ENCODE measurements at places on chromosomes 5 and 9.

DNA sequence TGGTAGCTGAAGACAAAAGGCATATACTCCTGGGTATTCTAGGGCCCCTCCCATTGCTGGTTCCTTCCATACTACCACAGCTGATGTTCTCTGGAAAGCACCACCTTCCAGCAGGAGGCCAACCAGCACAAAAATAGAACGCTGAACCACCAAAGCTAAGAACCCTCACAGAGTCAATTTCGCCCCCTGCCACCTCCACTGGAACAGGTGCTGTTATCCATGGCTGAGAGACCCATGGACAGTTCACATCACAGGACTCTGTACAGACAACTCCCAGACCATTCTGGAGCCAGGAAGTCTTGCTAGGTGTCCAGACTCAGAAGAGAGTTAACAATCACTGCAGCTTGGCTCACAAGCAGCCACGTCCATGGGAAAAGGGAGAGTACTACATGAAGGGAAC, 1851.5 kb upstream of the NUDT12 start:
- no peak for DNase-seq

GRCh38 chr9:120625222-120625621, 45.3 kb upstream of the CDK5RAP2 start:
- no peak for DNase-seq

DNA sequence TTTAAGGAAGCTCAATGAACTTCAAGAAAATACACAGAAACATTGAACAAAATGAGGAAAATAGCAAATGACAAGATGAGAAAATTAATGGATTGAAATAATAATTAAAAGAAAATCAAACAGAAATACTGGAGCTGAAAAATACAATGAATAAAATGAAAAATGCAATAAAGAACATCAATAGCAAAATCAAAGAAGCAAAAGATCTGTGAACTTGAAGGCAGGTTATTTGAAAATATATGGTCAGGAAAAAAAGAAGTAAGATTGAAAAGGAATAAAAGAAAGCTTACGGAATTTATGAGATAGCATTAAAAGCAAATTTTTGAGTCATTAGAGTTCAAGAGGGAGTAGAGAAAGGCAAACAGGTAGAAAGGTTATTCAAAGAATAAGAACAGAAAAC, 42.4 kb downstream of the CERT1 start:
- no peak for DNase-seq

- no peak for DNase-seq
These were observed 15.9 kb downstream of the GRHPR start for GRCh38 chr9:37438359-37438758.

DNA sequence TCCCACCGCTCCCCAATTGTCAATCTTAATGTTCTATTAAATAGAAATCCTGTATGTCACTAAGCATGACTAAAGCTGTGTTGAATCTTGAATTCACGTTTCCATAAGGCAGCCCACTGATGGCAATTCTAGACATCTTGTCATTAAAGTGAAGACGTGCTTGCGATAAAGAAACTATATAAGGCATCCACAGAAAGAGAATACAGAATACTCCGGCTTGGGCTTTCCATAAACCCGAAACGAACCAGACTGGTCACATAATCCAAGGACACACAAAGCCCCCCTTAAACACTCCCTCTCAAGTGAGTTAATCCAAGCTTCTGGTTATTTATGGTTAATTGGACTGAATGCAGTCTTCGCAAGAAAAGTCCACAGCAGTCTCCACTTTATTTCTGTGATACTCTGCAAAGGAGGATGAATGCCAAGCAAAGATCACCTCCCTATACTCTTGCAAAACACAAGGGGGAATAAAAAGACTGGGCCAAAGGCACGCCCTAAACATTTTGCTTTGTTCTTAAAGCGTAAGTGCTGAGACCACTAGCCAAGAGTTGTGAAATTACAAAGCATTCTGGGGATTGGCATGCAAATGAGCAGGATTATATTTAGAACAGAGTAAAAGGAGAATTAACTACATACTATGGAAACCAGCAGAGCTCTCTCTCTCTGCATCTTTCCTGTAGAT, 54.7 kb downstream of the DPYSL3 start:
- DNase-seq: no peak

DNA sequence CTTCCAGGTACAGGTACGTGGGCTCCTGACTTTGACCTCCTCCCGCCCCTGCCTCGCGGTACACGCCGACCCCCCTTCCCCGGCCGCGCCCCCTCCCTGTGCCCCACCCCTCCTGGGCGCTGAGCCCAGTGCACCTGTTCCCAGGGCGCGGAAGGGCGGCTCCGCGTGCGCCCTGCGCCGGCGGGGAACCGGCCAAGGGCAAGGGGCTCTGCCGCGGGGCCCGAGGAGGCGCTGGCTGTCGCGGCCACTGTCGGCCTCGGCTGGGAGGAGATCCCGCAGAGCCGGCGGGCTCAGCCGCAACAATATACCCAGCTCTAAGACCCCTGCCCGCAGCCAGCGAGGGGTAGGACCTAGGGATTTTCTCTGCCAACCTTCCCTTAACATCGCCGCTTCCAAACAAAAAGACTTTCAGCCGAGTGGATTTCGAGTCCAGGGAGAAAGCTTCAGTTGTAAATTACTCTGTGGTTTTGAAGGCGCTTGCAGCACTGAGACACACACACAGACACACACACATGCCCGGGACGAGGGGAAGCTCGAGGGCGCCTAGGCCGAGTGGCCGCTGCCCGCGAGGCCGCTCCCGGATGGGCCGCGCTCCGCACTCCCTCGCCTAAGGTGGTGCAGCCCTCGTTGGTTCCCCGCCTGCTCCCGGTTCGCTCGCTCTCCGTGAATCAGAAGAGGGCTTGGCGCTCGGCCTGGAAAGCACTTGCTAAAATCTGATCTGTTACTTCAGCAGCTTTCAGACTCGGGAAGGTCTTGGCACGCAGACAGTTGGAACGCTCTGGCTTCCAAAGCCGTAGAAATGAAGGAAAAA, 1.2 kb downstream of the FGF18 start:
- no peak for DNase-seq

GRCh38 chr5:156798201-156798600, 51.9 kb upstream of the PPP1R2B start:
- DNase-seq: no peak

DNA sequence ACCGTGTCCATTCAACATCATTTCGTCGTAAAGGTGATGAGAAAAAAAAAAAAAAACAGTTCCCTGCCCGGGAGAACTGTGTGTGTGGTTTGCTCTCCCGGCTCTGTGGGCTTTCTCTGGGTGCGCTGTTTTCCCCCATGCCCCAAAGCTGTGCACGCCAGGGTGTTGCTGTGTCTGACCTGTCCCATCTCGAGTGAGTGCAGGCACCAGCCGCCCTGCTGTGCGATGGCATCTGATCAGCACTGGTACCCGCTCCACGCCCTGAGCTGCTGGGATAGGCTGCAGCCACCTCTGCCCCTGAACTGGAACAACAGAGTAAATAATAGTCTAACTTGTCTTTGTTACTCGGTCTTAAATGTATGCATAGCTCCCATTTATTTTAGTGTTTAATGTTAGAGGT, 33.3 kb downstream of the CEP72 start:
- DNase-seq: no peak

DNA sequence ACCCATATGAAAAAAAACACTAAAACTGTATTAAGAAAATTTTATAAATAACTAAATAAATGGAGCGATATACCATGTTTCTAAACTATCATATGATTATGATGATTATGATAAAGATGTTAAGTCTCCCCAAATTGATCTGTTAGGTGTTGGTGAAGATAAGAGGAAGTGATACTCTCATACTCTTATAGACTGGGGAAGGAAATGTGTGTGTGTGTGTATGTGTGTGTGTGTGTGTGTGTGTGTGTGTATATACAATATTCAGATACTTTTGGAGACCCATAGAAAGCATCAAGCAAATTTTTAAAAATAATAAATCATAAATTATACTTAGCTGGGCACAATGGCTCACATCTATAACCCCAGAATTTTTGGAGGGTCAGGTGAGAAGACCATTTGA, 62.9 kb downstream of the TMEM232 start:
- no peak for DNase-seq

DNA sequence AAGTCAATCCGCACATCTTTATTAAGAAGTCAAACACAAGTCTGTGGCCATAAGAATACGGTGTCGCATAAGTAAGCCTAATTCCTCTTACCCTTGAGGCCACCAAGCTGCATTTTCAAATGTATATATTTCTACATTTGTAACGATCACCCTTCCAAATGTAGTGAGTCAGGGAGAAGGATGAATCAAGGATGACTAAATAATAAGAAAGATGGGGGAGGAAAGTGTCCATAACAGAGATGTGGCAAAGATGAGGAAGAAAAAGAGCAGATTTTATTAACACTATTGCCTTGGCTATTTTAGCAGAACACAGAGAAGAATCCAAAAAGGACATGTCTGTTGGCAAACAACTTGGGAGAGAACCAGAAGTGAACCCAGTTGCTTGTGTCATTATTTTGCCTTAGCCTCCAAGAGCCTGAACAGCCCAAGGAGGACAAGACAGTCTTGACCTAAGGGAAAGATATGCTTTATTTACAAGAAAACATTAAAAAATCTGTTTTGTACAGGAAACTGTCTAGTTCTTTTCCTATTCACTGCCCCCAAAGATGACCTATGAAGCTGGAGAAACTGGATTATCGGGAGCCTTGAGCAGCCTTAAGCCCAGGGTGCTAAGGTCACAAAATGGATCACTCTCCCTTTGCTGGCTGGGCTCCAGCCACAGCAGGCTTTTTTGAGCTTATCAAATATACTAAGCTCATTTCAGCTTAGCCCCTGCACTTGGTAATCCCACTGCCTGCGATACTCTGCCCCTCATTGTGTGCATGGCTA, 101.5 kb downstream of the PLCXD3 start:
- no peak for DNase-seq

GRCh38 chr5:32042551-32042961, 131.6 kb downstream of the GOLPH3 start:
- DNase-seq: no peak

All from NCI-H187 (cell line).